T-helper 2 cell treated with Interferon-gamma antibody and Interleukin-4, amounts not matched to agents 100 ng/mL and 5 ng/mL, for 36 hours (primary cell): ENCODE measurements at places on chromosomes 7 and 10. TPM values are rescaled to one million over a fixed set of nuclear protein-coding genes. Genes with fewer than 3 reads are reported as not detected.

DOCK1 gene
- 0.41 and 0.64 TPM in 2 replicates for total RNA-seq

NANOS1 gene
- total RNA-seq: 0.20 and 0.34 TPM in 2 replicates

MOGAT3 gene
- total RNA-seq: not detected in 2 replicates

HIP1 gene
- 3.4 and 4.3 TPM in 2 replicates for total RNA-seq

AP3M1 gene
- total RNA-seq: 46.0 and 49.2 TPM in 2 replicates

OPN1SW gene
- not detected in 2 replicates for total RNA-seq

ZNF777 gene
- total RNA-seq: 13.8 and 15.0 TPM in 2 replicates

TUBB8 gene
- total RNA-seq: not detected in 2 replicates

PSAP gene
- total RNA-seq: 117 and 123 TPM in 2 replicates

CNPY1 gene
- not detected in 2 replicates for total RNA-seq

GSTO2 gene
- total RNA-seq: 0.66 and 0.73 TPM in 2 replicates

SFTPD gene
- total RNA-seq: not detected in 2 replicates

ZNF735 gene
- total RNA-seq: not detected in 2 replicates

INA gene
- 0.25 and 0.27 TPM in 2 replicates for total RNA-seq

LIMK1 gene
- 19.5 and 24.9 TPM in 2 replicates for total RNA-seq

NACAD gene
- total RNA-seq: 0.02 TPM in 1 of 2 replicates, not detected in the other

EPHA1 gene
- 0.73 and 1.9 TPM in 2 replicates for total RNA-seq

ABCF2 gene
- 45.5 and 47.2 TPM in 2 replicates for total RNA-seq

PKD1L1 gene
- 0.09 and 0.11 TPM in 2 replicates for total RNA-seq

ATOH7 gene
- total RNA-seq: not detected in 2 replicates

VIPR2 gene
- 2.2 and 2.5 TPM in 2 replicates for total RNA-seq

SH2D4B gene
- 0.07 and 0.14 TPM in 2 replicates for total RNA-seq

GPR15LG gene
- not detected in 2 replicates for total RNA-seq

SYNPO2L gene
- total RNA-seq: 0.09 TPM in 1 of 2 replicates, not detected in the other

KBTBD2 gene
- 36.8 and 38.5 TPM in 2 replicates for total RNA-seq

GATA3 gene
- total RNA-seq: 161 and 163 TPM in 2 replicates

TUBAL3 gene
- total RNA-seq: not detected in 2 replicates

GARIN1A gene
- 0.68 and 0.95 TPM in 2 replicates for total RNA-seq

TAS2R5 gene
- 0.55 and 0.64 TPM in 2 replicates for total RNA-seq

KEL gene
- total RNA-seq: 0.32 and 0.57 TPM in 2 replicates

ASAH2B gene
- 2.1 and 2.2 TPM in 2 replicates for total RNA-seq
